ENCODE measurements at places on chromosomes 1 and 21.

- peaks cover 33% of the 10 kb centered on the region for H3K36me3 ChIP-seq
- peak overlapping the region; percentile 96 for H3K4me3 ChIP-seq
- DNase-seq, result peak; percentile 24
Observed at GRCh38 chr1:111139324-111139955, 453 bp downstream of the DRAM2 start.

DNA sequence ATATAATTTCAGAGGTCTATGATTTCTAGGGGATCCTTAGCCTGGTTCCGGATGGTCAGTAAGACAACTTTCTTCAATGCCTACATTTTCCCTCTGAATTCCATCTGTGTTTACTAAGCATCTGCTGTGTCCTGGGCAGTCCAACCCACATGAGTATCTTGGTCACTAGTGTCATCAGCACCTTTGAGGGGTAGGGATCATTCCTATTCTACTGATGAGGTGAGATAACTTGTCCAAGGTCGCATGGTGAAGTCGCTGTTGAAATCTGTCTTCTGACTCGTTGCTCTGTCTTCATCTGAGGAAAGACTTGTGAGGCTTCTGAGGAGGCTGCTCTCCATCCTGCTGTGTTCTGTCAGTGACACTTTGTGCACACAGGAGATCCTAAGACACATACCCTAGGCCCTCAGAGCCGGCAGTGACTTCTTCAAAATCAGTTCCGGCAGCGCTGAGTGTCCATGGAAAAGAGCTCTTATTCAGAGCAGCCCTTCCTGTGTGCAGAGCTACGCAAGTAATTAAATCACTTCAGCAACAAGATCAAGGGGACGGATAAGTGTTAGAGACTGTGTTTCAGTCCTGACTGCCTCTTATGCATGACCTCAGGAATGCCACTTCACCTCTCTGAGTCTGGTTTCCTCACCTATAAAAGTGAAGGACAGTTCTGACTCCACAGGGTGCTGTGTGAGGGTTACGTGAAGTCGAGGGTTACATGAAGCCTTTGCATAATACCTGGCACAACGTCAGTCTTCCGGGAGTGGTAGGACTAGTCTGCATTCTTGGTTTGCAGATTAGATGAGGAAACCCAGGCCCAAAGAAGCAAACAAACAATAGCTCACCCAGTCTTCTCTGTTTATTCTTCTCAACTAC lies 28.4 kb downstream of the AK2 start:
- H3K27me3 ChIP-seq, result no peaks in the 10 kb centered on the region
- DNase-seq, result no peak
- no peak overlapping the region for H3K4me3 ChIP-seq

DNA sequence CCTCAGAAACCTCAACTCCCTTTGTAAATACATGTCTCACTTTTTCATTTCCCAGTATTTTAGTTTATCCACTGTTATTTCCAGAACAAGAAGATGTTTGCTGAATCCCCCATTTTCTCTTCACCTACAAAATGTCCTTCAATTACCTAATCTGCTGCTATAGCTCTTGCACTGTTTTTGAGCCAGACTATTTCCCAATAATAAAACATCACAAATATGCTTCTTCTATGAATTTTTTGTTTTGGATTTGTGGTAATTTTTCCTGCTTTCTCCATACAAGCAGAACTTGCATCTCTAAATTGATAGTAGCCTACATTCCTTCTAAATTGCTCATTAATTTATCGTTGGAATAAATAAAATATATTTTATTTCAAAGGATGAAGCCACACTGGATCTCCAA lies 199.6 kb upstream of the C1orf87 start:
- DNase-seq, result no peak
- H3K4me3 ChIP-seq, result no peak overlapping the region
- H3K27ac ChIP-seq, result no peak overlapping the region
- H3K27me3 ChIP-seq, result no peaks in the 10 kb centered on the region
- H3K36me3 ChIP-seq, result no peaks in the 10 kb centered on the region
- H3K4me1 ChIP-seq, result no peaks in the 10 kb centered on the region

DNA sequence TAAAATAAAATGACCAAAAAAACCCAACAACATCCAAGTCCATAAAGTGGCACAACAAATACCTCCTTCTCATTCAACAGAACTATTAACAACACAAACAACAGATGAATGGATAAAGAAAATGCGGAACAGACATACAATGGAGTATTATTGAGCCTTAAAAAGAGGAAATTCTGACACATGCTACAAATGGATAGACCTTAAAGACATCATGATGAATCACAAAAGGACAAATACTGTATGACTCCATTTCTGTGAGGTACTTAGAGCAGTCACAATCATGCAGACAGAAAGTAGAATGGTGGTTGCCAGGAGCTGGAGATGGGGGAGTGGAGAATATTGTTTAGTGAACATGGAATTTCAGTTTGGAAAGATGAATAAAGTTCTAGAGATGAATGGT lies 42.6 kb downstream of the EYA3 start:
- H3K27ac ChIP-seq, result no peak overlapping the region
- H3K36me3 ChIP-seq, result peaks cover 34% of the 10 kb centered on the region
- H3K27me3 ChIP-seq, result no peaks in the 10 kb centered on the region

GRCh38 chr1:62346886-62347285 lies 27.7 kb upstream of the KANK4 start:
- no peaks in the 10 kb centered on the region for H3K36me3 ChIP-seq
- H3K4me3 ChIP-seq, result no peak overlapping the region
- H3K4me1 ChIP-seq, result no peaks in the 10 kb centered on the region
- H3K27me3 ChIP-seq, result no peaks in the 10 kb centered on the region
- H3K27ac ChIP-seq, result no peak overlapping the region
- DNase-seq, result no peak

GRCh38 chr21:39317134-39318090 lies 4.0 kb upstream of the BRWD1 start:
- H3K36me3 ChIP-seq, result no peaks in the 10 kb centered on the region
- H3K27me3 ChIP-seq, result no peaks in the 10 kb centered on the region
- no peak overlapping the region for H3K27ac ChIP-seq
- no peak overlapping the region for H3K4me3 ChIP-seq

GRCh38 chr1:209720826-209721225 lies 16.2 kb downstream of the HSD11B1 start:
- peaks cover 28% of the 10 kb centered on the region for H3K36me3 ChIP-seq
- no peak overlapping the region for H3K4me3 ChIP-seq
- peak overlapping the region; percentile 53 for H3K27ac ChIP-seq
- H3K27me3 ChIP-seq, result no peaks in the 10 kb centered on the region

- H3K4me1 ChIP-seq, result no peaks in the 10 kb centered on the region
- H3K27ac ChIP-seq, result no peak overlapping the region
- no peak overlapping the region for H3K4me3 ChIP-seq
- no peak for DNase-seq
- no peaks in the 10 kb centered on the region for H3K27me3 ChIP-seq
Observed at GRCh38 chr21:24658026-24658425, 949.3 kb downstream of the MRPL39 start.

DNA sequence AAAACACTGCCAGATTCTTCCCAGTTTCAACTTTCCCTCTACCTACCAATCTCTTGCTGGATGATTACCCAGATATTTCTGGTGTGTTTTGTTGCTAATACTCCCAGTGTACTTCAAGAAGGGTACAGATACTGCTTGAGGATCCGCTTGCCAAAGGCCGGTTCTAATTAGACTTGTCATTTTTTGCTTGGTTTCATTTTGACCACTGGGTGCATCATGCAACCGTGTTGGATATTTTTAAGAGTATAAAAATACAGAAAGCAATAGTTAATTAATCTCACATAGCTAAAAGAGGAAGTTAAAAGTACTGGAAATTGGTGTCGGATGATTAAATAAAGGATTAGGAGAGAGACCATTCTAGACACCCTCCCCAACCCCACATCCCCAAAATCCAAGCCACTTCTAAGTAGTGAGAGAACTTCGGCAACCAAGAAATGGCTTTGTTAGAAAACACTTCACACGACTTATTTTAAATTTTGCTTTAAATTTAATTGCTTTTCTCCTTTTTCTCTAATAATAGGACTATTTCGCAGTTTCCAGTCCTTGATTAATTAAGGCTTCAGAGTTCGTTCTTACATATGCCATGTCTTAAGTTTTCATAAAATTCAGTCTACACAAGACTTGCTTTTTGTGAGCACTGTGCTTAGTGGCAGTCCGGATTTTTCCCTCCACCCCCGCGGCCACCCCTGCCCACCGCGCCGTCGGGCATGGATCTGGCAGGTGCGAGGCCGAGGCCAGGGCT lies 2.5 kb upstream of the CDKN2C start:
- H3K4me1 ChIP-seq, result peaks cover 23% of the 10 kb centered on the region
- peak overlapping the region; percentile 95 for H3K4me3 ChIP-seq
- peak overlapping the region; percentile 83 for H3K27ac ChIP-seq
- H3K36me3 ChIP-seq, result peaks cover 16% of the 10 kb centered on the region
- H3K27me3 ChIP-seq, result peaks cover 13% of the 10 kb centered on the region

- peaks cover 16% of the 10 kb centered on the region for H3K27me3 ChIP-seq
- DNase-seq, result no peak
- no peaks in the 10 kb centered on the region for H3K4me1 ChIP-seq
- no peak overlapping the region for H3K4me3 ChIP-seq
- H3K27ac ChIP-seq, result no peak overlapping the region
- H3K36me3 ChIP-seq, result no peaks in the 10 kb centered on the region
Observed at GRCh38 chr21:39079617-39080016, 103.6 kb downstream of the PSMG1 start.

DNA sequence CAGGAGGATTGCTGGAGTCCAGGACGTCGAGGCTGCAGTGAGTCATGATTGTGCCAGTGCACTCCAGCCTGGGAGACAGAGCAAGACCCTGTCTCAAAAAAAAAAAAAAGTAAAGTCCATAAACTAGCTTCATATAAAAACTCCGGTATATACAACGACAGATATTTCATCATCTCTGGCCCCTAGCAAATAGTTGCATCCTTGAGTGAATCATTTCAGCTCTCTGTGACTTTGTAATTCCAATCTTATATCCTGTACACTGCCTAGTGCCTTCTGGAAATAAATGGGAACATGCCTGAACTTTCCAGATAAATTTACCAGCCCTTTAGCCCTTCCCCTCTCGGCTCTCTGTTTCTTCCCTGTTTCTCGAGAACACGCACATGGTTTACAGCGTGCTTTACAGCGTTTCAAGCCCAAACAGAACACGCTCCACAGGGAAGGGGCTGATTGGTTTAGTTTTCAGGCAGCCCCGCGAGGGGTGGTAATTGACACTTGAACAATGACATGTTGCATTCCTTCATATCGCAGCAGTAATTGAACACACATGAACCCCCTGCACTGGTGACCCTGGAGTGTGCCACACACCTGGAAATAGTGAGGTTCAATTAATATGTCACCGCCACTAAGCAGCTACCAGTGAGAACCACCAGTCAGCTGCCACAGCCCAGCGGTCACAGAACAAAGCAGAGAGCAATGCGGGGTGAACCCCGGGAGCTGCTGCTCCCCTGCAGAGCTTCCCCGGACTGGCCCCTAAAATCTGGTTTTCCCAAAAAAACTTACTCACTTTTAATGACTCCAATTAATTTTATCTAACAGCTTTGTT lies 35.7 kb upstream of the SIM2 start:
- no peaks in the 10 kb centered on the region for H3K36me3 ChIP-seq
- DNase-seq, result no peak
- no peaks in the 10 kb centered on the region for H3K4me1 ChIP-seq

- no peaks in the 10 kb centered on the region for H3K27me3 ChIP-seq
- DNase-seq, result no peak
- no peaks in the 10 kb centered on the region for H3K4me1 ChIP-seq
- H3K36me3 ChIP-seq, result no peaks in the 10 kb centered on the region
- H3K27ac ChIP-seq, result no peak overlapping the region
Observed at GRCh38 chr1:181607524-181607923, 124.2 kb downstream of the CACNA1E start.

- H3K27me3 ChIP-seq, result peaks cover 15% of the 10 kb centered on the region
- H3K27ac ChIP-seq, result no peak overlapping the region
- no peaks in the 10 kb centered on the region for H3K36me3 ChIP-seq
- H3K4me3 ChIP-seq, result no peak overlapping the region
- no peak for DNase-seq
Observed at GRCh38 chr1:230292689-230293389, 133.3 kb downstream of the PGBD5 start.

DNA sequence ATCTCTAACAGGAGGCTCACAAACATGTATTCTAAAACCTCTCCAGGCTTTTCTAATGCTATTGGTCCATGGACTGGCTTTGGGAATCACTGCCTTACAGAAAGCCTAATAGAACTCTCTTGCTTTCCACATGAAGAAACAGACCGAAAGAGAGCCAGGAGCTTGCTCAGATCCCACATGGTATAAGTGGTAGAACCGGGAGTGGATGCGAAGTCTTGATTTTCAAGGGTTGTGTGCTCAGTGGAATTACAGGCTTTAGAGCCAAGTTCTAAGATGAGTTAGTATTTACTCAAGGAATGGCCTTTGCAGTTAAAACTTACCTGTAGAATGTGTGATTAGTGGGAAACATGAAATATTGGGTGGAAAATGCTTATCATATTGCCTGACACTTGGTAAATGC lies 54.3 kb upstream of the HSD17B7 start:
- no peaks in the 10 kb centered on the region for H3K4me1 ChIP-seq
- H3K4me3 ChIP-seq, result no peak overlapping the region
- DNase-seq, result no peak
- H3K36me3 ChIP-seq, result no peaks in the 10 kb centered on the region
- H3K27ac ChIP-seq, result no peak overlapping the region
- H3K27me3 ChIP-seq, result peaks cover 3% of the 10 kb centered on the region

- H3K36me3 ChIP-seq, result peaks cover 9% of the 10 kb centered on the region
- H3K27ac ChIP-seq, result no peak overlapping the region
- no peak overlapping the region for H3K4me3 ChIP-seq
- no peaks in the 10 kb centered on the region for H3K27me3 ChIP-seq
- DNase-seq, result no peak
Observed at GRCh38 chr1:59733443-59734141, 81.2 kb upstream of the HOOK1 start.

GRCh38 chr1:216894494-216894893 lies 171.3 kb upstream of the ESRRG start:
- H3K4me1 ChIP-seq, result no peaks in the 10 kb centered on the region
- H3K27ac ChIP-seq, result no peak overlapping the region
- H3K36me3 ChIP-seq, result no peaks in the 10 kb centered on the region
- no peak for DNase-seq

- H3K4me1 ChIP-seq, result no peaks in the 10 kb centered on the region
- no peak for DNase-seq
- no peak overlapping the region for H3K4me3 ChIP-seq
- peaks cover 23% of the 10 kb centered on the region for H3K27me3 ChIP-seq
- H3K36me3 ChIP-seq, result no peaks in the 10 kb centered on the region
- H3K27ac ChIP-seq, result no peak overlapping the region
Observed at GRCh38 chr1:205954819-205955404, 11.7 kb upstream of the SLC26A9 start.

DNA sequence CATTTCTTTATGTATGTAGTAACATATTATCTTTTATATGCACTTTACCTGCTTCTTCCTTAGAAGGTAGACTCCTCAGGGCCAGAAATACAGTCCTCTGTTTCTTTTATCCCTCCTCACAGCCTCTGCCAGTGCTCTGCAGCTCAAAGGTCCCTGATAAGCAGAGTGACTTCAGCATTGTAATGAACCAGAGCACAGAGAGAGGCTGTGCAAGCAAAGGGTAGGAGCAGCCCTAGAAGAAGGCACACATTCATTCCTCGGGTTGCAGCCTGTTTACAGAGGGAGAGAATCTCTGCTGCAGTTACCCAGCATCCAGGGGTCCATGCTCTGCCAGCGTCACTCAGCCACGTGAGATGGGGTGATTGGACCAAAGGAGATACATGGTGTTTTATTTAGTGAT lies 101.1 kb downstream of the RHOU start:
- H3K27ac ChIP-seq, result no peak overlapping the region
